PC-3 (cell line): ENCODE measurements at places on chromosomes 11 and 22. TPM values are rescaled to one million over a fixed set of nuclear protein-coding genes. Genes with fewer than 3 reads are reported as not detected.

KCNQ1OT1 gene
- total RNA-seq: 1.5 and 1.7 TPM in 2 replicates

C22orf31 gene
- not detected in 2 replicates for total RNA-seq

OR2AG2 gene
- 0.15 TPM in 1 of 2 replicates, not detected in the other for total RNA-seq

ZNF143 gene
- total RNA-seq: 21.8 and 33.9 TPM in 2 replicates

KDM4E gene
- not detected in 2 replicates for total RNA-seq

GPHA2 gene
- total RNA-seq: not detected in 2 replicates

BATF2 gene
- total RNA-seq: 0.52 TPM in 1 of 2 replicates, not detected in the other

DNA sequence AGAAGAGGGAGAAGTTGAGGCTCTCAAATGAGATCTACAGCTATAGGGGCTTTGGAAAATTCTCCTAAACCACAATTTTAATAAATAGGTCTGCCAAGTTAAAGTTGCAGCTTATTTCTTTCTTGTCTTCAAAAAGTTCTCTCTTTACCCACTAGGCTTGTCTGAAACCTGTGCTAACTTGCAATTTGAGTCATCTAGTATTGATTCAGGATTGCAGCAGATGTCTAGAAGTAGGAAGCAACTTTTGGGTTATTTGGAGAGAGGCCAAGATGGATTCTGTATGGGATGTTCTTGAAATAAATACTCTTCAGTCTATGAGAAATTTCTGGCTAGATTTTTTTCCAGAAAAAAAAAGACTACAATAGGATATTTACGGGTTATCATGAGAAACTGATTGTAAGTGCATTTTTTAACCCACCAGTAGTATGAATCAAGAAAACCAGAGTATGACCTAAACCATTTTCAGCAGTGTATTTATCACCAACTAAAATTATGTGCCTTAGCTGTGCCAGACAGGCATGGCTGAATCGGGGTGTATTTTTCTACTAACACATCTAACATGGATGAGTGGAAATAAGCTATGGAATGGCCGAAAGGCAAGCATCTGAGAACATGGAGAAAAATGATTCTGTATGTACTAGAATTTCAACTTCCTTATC lies 4.9 kb upstream of the RAB38 start:
- H3K27ac ChIP-seq: peak overlapping the region; percentile 54
- H3K27me3 ChIP-seq: no peaks in the 10 kb centered on the region
- peaks cover 24% of the 10 kb centered on the region for H3K4me1 ChIP-seq
- H3K4me3 ChIP-seq: no peak overlapping the region
- peak; percentile 78 for DNase-seq
- no peaks in the 10 kb centered on the region for H3K36me3 ChIP-seq

DNA sequence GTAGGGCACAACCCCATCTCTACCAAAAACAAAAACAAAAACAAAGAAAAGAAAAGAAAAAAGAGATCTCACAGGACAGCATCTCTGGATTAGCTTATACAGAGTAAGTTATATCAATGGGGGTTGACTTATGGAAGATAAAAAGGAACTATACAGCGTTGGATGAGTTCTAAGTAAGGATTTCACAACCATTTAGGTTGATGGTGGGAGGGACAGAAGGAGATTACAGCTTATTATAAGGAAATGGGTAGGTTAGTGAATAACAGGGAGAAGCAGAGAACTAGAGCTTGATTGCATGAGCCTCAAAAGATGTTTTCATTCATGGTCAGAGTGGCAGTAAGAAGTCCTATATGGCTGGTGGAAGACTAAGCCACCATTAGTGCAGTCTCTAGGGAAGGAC lies 60.3 kb downstream of the CECR2 start:
- H3K4me3 ChIP-seq: no peak overlapping the region
- H3K36me3 ChIP-seq: no peaks in the 10 kb centered on the region
- no peak overlapping the region for H3K27ac ChIP-seq
- H3K4me1 ChIP-seq: no peaks in the 10 kb centered on the region

- DNase-seq: no peak
- no peak overlapping the region for H3K4me3 ChIP-seq
- H3K27ac ChIP-seq: no peak overlapping the region
- H3K4me1 ChIP-seq: peaks cover 19% of the 10 kb centered on the region
These were observed 3.1 kb upstream of the EHD1 start for GRCh38 chr11:64881476-64881875.

DNA sequence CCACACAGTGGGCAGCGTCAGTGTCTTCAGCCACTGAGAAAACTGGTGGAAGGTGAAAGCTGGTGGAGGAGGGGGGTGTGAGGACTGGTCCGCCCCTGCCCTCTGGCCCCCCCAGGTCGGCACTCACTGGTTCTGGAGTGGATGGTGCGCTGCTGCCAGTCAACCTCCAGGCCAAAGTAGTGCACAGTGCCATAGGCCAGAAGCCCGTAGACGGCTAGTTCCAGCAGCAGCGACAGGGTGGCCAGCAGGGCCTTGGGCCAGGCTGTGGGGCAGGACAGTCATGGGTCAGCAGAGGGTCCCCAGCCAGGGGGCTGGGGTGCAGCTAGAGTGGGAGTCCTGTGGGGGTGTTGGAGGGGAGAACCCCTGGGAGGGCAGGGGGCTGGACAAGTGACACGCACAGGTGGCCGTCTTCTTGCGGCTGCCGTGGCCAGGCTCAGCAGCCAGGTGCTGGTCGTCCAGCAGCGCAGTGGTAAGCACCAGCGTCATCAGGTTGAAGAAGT lies 2.2 kb downstream of the LMF2 start:
- H3K27me3 ChIP-seq: no peaks in the 10 kb centered on the region
- peaks cover 7% of the 10 kb centered on the region for H3K4me1 ChIP-seq
- no peaks in the 10 kb centered on the region for H3K36me3 ChIP-seq
- no peak overlapping the region for H3K27ac ChIP-seq
- DNase-seq: no peak

GRCh38 chr11:96299155-96299888 lies 43.7 kb downstream of the MAML2 start:
- no peak overlapping the region for H3K27ac ChIP-seq
- no peak overlapping the region for H3K4me3 ChIP-seq
- DNase-seq: no peak
- H3K36me3 ChIP-seq: no peaks in the 10 kb centered on the region

DNA sequence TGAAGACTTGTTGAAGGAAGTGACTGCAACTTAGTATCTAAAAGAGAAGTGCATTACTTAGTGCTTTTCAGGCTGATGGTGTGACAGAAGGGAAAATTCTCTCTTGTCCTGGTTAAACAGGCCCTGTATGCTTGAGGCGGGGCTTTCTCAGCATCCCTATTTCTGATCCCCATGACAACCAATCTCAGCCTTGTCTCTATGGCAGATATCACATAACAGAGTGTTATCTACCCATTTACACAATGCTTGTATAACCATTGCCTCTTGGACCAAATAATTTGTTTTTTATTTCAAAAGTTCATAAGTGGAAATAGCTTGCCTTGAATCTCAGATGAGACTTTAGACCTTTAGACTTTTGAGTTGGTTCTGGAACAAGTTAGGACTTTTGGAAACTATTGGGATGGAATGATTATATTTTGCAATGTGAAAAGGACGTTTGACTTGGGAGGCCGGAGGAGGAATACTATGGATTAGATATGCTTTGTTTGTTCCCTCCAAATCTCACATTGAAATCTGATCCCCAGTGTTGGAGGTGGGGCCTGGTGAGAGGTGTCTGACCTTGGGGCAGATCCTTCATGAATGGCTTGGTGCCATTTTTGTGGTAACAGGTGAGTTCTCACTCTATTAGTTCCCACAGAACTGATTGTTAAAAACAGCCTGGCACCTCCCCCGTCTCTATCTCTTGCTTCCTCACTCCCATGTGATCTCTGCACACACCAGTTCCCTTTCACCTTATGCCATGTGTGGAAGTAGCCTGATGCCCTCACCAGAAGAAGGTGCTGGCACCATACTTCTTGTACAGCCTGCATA lies 3.1 kb upstream of the GLYAT start:
- peaks cover 33% of the 10 kb centered on the region for H3K27me3 ChIP-seq
- no peaks in the 10 kb centered on the region for H3K4me1 ChIP-seq
- H3K4me3 ChIP-seq: no peak overlapping the region
- DNase-seq: no peak

- H3K27ac ChIP-seq: peak within 1 kb of the TSS; percentile 94
- DNase-seq: peak; percentile 75
- peaks cover 57% of the 10 kb centered on the region for H3K4me1 ChIP-seq
These were observed at the start of gene AHNAK for GRCh38 chr11:62546244-62546928. AHNAK (minus strand) TSS chr11:62546806; CDS start chr11:62536098, 10,708 bp downstream.

GRCh38 chr22:44153710-44154109 lies 27.0 kb upstream of the PARVG start:
- no peak overlapping the region for H3K4me3 ChIP-seq
- no peaks in the 10 kb centered on the region for H3K36me3 ChIP-seq
- no peak for DNase-seq
- H3K4me1 ChIP-seq: no peaks in the 10 kb centered on the region
- no peak overlapping the region for H3K27ac ChIP-seq

DNA sequence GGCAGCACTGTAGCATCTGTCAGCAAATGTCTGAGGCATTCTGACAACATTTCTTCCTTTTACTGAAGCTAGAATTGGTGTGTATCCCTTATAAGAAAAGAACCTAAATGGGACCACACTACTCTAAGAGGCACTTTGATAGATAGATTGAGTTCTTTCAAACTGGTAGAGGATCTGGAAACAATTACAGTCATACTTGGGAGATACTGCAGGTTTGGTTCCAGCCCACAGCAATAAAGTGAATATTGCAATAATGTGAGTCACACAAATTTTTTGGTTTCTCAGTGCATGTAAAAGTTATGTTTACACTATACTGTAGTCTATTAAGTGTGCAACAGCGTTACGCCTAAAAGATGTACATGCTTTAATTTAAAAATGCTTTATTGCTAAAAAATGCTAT lies 96.9 kb downstream of the SBF2 start:
- H3K4me1 ChIP-seq: no peaks in the 10 kb centered on the region; the same call in 1 of the 2 replicates
- DNase-seq: peak; percentile 29
- no peak overlapping the region for H3K4me3 ChIP-seq
- H3K36me3 ChIP-seq: 0 out of 2 replicates have a peak, but pooled peaks cover 3% of the 10 kb centered on the region
- no peak overlapping the region for H3K27ac ChIP-seq

DNA sequence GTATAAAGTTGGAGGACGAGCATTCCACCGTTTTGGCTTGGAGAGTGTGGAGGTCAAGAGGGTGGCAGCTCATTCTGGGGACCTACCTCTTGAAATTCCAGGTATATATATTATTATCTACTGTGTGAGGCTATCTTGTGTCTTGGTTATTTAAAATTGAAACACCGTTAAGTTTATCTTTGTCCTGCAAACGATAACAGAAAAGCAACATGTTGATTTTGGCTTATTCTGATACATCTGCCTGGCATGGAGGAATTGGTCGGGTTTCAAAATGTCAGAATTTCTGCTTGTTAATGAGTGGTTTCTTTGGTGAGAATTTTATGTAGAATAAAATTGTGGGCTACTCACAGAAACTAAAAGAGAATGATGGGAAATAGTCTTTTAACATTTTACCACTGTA lies 54.4 kb downstream of the SVIP start:
- no peak for DNase-seq
- H3K4me3 ChIP-seq: no peak overlapping the region
- peaks cover 31% of the 10 kb centered on the region for H3K27me3 ChIP-seq
- H3K4me1 ChIP-seq: no peaks in the 10 kb centered on the region
- H3K36me3 ChIP-seq: no peaks in the 10 kb centered on the region

GRCh38 chr11:11611381-11611780 lies 10.4 kb downstream of the GALNT18 start:
- H3K27ac ChIP-seq: no peak overlapping the region
- no peak for DNase-seq
- H3K4me3 ChIP-seq: no peak overlapping the region
- H3K36me3 ChIP-seq: no peaks in the 10 kb centered on the region
- H3K27me3 ChIP-seq: no peaks in the 10 kb centered on the region
- H3K4me1 ChIP-seq: peaks cover 41% of the 10 kb centered on the region
